ENCODE measurements at places on chromosomes 4 and X.

DNA sequence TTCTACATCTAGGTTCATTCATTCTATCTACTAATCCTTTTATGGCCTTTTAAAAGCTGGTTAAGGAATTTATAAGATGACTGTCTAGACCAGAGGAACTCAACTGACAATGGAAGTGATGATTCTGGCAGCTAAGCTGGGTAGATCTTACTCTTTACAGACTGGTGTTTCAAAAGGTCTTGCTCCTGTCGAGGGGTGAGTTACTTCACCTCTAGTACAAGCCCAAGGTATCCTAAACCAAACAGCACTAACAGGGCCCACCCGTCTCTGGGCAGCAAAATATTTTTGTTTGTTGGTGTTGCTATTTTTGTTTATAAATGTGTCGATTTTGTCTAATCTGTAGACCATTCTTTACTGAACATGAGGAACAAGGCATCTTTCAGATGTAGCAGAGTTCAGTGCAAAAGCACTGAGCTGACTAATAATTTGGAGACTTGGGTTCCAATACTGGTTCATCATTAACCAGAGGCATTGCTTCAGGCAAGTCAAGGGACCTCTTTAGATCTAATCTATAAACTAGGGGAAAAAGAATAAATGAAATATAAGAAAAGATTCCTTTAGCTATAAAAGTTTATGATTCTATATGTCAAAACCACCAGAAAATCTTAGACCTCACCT is 90.3 kb upstream of the FRG1 start:
- no peak for DNase-seq

- no peak for DNase-seq
Observed at GRCh38 chr4:18051281-18051680, 29.7 kb upstream of the LCORL start.

DNA sequence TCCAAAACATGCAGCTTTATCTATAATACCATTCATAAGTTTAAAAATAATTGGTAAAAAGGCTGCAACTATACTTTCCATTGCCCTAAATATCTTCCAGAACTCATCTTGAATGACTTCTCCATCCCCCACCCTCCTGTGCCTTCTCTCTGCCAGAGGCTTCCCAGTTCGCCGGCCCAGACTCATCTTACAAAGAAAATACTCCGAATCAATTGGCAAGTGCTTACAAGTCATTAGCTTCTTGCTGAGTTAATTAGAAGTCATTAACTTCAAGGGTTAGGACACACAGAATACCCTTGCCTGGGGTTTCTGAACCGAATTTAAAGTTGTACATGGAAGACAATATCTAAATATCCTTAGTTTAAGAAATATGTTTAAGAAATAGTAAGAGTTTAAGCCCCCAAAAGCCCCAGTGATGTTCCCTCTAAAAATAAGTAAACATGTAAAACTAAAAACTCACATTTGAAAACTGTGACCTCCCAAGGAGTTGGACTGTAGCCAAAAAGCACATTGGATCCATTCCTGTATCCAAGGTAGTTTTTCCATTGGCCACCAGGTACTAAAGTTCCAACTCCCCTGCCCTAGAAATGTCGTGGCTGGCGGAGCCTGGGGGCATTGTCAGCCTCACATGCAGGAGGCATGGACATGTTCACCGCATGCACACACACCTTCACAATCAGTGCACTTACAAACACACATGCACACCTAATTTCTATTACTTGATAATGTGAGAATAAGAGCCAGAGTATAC is 535.2 kb upstream of the FAT1 start:
- no peak for DNase-seq

DNA sequence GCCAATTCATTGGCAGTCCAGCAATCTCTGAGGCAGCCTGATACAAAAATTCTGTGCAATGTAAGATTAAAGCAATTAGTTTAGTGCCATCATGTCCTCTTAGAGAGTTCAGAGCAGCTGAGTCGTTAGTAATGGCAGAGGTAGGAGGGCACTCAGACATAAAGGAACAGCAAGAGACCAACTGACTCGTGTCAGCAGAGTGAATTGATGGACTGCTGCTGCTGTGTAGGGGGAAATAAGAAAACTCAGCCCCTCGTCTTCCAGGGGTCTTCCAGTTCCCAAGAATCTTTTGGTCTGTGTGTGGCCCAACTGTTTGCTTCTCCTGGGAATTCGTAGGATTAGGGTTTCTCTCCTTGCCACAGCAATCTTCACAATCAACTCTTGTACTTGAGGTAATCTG is 100.9 kb downstream of the TTC29 start:
- no peak for DNase-seq

- DNase-seq, result no peak
Observed at GRCh38 chrX:138877746-138878145, 166.2 kb upstream of the FGF13 start.

GRCh38 chrX:19370061-19370460 is 26.3 kb downstream of the PDHA1 start:
- DNase-seq, result no peak

DNA sequence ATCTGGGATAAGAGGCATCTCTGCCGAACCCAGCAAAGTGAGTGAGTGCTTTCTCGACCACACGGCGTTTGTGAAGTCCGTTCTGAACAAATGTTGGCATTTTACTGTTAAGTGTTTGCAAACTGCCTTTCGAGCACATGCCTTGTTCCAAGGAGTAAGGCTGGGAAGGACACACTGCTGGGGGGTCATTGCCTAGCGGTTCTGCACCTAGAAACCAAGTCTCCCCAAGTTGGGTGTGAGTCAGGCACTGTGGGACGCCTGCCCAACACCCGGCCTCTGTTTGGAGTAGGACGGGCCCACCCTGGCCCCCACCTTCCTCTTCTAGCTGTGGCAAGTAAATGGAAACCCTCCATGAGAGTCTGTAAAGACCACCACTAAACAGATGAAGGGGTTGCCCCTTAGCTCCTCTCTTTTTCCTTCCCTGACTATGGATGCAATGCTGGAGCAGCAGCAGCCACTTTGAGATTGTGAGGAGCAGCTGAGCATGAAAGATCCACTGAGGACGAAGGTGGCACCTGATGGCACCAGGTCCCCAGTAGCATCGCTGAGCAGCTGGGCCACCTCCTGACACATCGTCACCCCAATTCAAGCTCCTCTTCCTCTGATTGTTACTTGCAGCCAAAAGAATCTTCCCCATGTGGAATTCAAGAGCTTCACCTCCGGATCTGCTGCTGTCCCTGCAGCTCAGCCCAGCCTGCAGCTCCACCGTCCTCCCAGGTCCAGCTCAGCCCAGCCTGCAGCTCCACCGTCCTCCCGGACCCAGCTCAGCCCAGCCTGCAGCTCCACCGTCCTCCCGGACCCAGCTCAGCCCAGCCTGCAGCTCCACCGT is 6.3 kb downstream of the CPLX1 start:
- DNase-seq, result no peak

DNA sequence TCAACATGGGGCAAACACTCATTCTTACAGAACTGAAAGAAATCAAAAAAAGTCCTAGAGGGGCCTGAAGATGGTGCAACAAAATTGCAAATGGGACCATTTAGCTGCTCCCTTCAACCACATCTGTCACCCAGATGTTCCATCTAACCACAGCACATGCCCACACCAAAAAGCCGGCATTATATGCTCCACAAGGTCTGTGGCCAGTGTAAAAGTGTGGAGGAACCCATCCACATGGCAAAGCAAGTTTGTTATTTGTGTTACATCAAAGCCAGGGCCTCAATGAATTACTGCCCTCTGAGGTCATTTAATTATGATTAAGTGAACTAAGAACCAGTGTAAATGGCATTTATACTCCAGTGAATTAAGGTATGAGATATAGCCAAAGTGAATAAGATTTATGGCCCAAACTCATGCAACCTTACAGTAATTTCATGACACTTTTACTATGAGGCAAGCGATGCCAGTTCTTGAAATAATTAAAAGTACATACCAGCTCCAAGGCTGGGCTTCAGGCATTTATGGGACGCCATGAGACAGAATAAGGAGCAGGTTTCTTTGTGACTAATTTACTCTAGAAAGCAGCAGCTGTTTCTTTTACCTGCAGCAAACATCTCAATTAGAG is 48.7 kb upstream of the FGF16 start:
- no peak for DNase-seq

GRCh38 chr4:42708625-42709024 is 51.7 kb upstream of the ATP8A1 start:
- no peak for DNase-seq

DNA sequence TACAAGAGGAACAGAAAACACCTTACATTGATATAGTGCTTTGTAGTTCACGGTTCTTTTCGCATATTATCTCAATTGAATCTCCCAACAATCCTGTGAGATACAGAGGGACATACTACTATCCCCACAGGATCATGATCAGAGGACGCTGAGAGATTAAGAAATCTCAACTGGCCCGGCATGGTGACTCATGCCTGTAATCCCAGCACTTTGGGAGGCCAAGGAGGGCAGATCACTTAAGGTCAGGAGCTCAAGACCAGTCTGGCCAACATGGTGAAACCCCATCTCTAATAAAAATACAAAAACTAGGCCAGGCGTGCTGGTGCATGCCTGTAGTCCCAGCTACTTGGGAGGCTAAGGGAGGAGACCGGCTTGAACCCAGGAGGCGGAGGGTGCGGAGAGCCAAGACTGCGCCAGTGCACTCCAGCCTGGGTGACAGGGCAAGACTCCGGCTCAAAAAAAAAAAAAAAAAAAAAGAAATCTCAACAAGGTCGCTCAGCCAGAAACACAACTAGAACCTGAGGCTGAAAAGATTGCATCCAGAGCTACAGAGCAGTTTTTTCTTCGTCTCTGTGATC is 7.4 kb downstream of the APOO start:
- no peak for DNase-seq

- DNase-seq, result no peak
Observed at GRCh38 chrX:39753293-39753996, 344.3 kb downstream of the BCOR start.

Measured in stimulated activated CD4-positive, alpha-beta T cell treated with anti-CD3 and anti-CD28 coated beads, Interleukin-1b, Interleukin-23, amount 100 ng/mL, for 4 hours (primary cell).